ENCODE measurements at places on chromosomes 4 and X.

- no peak for DNase-seq
These were observed 5.1 kb downstream of the ANXA3 start for GRCh38 chr4:78556665-78557064.

DNA sequence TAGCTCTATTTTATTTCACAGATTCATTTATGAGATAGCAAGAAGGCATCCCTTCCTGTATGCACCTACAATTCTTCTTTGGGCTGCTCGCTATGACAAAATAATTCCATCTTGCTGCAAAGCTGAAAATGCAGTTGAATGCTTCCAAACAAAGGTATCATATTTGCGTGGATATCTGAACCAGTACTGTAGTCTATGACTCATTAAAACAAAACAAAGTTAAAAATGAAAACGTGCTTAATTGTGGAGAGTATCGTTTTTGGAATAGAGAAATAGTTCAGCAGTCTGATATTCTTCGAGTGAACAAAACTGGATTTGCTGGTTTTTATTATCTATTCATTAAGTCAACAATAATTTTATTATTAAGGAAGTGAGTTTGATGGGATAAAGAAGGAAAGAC, 6.3 kb downstream of the AFP start:
- no peak for DNase-seq

GRCh38 chrX:1417921-1418771, 26.2 kb upstream of the SLC25A6 start:
- DNase-seq: no peak

GRCh38 chr4:75916091-75916661, 13.9 kb upstream of the PPEF2 start:
- DNase-seq: peak; percentile 72

GRCh38 chr4:171101845-171102244, 711.4 kb upstream of the GALNTL6 start:
- no peak for DNase-seq

GRCh38 chr4:634599-634985, 9.2 kb downstream of the PDE6B start:
- no peak for DNase-seq

GRCh38 chrX:106987488-106987887, 12.5 kb downstream of the MORC4 start:
- no peak for DNase-seq

DNA sequence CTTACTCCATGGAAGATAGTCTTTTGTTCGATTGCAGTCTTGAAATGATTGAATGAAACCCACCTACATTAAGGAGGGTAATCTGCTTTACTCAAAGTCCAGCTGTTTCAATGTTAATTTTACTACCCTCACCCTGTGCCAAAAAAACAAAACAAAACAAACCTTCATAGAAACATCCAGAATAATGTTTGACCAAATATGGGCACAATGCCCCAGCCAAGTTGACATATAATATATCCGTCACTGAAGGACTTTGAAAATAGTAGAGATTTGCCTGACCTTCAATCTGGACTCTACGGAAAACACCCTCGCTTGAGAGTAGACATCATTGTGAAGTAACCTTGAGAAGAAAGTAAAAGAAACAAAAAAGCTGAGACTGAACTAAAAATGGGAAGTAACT, 550.5 kb upstream of the SMIM31 start:
- no peak for DNase-seq

DNA sequence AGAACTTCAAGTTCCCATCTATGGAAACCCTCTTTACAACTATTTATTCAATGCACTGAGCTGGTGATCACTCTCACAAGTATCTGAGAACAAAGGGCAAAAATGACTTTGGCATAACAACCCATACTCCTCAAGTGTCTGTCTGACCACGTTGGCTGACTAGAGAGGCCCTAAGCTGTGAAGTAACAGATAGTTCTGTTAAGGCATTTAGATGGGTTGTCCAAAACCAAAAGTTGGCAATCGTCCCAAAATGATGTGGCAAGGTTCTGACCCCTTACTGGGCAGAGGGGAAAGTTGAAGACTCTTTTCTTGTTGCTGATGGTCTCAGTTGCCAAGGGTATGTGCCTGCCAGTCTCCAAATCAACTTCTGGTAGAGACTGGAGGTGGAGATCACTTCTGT, 524.8 kb downstream of the PPARGC1A start:
- DNase-seq: no peak

- no peak for DNase-seq
These were observed 38.8 kb upstream of the TRPC5OS start for GRCh38 chrX:111837197-111837596.

GRCh38 chr4:99071159-99071558, 17.4 kb downstream of the ADH5 start:
- DNase-seq: no peak

DNA sequence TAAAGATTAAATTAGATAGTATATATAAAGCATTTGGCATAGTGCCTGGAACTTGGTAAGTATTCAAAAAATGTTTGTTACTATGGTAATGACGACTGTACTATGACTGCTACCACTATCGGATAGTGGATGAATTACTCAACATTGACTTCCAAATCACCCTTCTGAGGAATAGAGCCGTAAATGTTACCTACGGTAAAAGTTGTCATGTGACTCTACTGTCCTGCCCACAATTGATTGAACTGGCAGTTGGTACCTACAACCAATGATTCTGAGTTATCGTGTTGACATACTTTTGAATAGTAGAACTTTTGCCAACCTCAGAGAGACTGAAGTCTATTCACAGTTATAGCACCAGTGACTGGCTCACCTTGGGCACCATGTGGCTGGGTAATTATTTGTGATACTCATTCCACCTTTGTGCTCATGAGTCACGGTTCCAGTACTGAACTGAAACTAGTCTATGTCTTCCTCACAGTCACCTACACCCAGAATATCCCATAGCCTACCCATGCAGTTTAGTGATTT, 185.5 kb upstream of the PITX2 start:
- DNase-seq: no peak

All from AG08395 (cell line).